Renal cortical epithelial cell (primary cell): ENCODE measurements at places on chromosomes 12 and 14. TPM values are rescaled to one million over a fixed set of nuclear protein-coding genes. Genes with fewer than 3 reads are reported as not detected.

The RNU4-1 gene
- under 0.01 TPM in 2 replicates for total RNA-seq

The TAS2R30 gene
- 0.52 and 8.6 TPM in 2 replicates for total RNA-seq

The CDKL1 gene
- total RNA-seq: 24.5 and 40.3 TPM in 2 replicates

DNA sequence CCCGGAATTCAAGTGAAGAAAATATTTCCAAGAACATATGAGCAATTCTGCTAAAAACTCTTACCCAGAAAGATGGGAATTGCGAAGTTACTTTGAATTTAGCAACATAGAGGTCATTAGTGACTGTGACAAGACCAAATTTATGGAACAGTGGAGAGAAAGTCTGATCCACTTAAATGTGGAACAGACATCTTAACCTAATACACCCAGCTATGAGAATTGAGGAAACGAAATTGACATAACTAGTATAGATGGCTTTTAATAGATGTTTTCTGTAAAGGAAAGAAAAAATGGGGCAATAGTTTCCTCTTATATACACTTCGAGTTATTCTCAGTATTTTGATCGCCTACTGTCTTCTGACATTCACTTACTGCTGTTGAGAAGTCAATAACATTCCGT, 4.6 kb downstream of the OVCH1 start:
- no peak for DNase-seq

GRCh38 chr12:32201096-32201495, 94.4 kb downstream of the BICD1 start:
- no peak for DNase-seq

GRCh38 chr14:89589400-89590118, 172.5 kb upstream of the FOXN3 start:
- no peak for DNase-seq

DNA sequence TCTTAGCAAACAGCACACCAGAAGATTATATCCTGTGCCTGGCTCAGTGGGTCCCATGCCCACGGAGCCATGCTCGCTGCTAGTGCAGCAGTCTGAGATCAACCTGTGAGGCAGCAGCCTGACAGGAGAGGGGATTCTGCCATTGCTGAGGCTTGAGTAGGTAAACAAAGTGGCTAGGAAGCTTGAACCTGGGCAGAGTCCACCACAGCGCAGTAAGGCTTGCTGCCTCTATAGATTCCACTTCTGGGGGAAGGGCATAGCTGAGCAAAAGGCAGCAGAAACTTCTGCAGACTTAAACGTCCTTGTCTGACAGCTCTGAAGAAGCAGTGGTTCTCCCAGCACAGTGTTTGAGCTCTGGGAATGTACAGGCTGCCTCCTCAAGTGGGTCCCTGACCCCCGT, 210.3 kb downstream of the RMST start:
- no peak for DNase-seq

GRCh38 chr12:65699251-65699650, 125.0 kb upstream of the HMGA2 start:
- DNase-seq: peak; percentile 69

The ITGA7 gene
- under 0.01 and 1.0 TPM in 2 replicates for total RNA-seq

The IKZF4 gene
- total RNA-seq: 1.9 and 3.7 TPM in 2 replicates

The CEBPE gene
- not detected in 2 replicates for total RNA-seq

GRCh38 chr12:24931666-24932405, 17.1 kb downstream of the BCAT1 start:
- DNase-seq: no peak

The CCDC38 gene
- 0.10 TPM in 1 of 2 replicates, not detected in the other for total RNA-seq

GRCh38 chr12:110249716-110250225, 31.3 kb upstream of the ATP2A2 start:
- DNase-seq: peak; percentile 96

DNA sequence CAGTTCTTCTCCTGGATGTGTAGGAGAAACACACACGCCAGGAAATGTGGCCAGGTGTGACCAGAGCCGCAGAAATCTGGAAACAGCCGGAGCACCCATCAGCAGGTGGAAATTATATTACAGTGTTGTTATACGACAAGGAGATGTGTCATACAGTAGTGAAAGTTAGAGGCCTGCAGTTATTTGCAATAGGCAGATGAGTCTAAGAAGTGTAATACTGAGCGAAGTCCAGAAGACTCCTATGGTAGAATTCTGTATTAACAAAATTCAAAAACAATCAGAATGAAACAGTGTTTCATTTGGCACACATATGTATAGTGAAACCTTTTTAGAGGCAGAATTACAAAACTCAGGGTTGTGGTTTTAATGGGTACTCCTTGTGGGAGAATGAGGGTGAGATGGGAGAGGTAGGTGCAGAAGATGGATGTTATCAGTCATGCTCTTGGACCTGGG, 39.3 kb upstream of the AMN start:
- no peak for DNase-seq

GRCh38 chr12:87152075-87152474, 877.1 kb downstream of the C12orf50 start:
- no peak for DNase-seq

DNA sequence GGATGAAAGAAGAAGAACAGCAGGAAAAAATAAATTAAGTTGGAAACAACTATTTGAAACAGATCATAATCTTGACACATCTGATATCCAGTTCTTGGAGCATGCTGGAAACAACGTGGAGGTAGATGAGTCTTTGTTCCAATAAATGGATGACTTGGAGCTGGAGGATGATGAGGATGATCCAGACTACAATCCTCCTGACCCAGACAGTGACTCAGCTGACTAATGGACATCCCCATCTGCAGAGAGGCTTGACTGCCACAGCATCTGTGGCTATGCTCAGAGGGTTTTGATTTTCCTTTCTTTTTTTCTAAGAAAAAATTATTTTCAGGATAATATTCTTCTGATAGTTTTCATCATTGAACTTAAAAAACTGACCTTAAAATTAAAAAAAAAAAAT, 6.2 kb upstream of the ZDHHC17 start:
- no peak for DNase-seq

DNA sequence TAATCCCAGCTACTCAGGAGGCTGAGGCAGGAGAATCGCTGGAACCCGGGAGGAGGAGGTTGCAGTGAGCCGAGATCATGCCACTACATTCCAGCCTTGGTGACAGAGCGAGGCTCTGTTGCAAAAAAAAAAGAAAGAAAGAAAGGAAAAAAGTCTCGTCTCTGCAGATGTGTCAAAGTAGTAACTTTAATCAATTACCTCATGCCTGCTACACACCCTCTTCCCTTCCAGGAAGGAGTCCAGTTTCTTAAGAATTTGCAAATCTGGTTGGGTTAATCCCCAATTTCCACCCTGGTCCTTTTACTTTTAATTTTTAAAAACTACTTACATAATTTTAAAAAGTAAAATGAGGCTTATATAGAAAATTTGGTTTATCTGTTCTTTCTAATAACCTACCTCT, 234.5 kb upstream of the KITLG start:
- no peak for DNase-seq

DNA sequence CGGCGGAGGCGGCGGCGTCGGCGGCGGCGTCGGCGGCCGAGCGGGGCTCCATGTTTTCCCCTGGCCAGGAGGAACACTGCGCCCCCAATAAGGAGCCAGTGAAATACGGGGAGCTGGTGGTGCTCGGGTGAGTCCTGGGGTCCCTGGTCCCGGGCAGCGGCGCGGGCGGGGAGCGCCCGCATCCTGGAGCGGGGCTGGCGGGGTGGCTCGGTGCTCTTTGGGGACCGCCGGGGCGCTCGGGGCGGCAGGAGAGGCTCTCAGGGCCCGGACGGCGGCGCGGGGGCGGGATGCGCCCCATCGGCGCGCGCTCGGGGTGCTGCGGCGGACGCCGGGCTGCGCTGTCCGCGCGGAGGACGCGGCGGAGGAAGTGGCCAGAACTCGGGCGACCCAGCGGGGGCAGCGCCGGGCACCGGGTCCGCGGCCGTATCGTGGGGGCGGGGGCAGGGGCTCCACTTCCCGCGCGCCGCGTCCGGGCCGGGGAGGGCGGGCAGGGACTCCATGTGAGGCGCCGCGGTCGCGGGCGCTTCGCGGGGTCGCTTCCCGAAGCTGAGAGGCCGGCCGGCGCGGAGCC, 485 bp downstream of the PELI2 start:
- no peak for DNase-seq

GRCh38 chr12:21825886-21826617, 51.5 kb upstream of the KCNJ8 start:
- DNase-seq: no peak

GRCh38 chr14:86739761-86740160, 1209.8 kb downstream of the FLRT2 start:
- DNase-seq: peak; percentile 28

- no peak for DNase-seq
Observed at GRCh38 chr12:105067511-105068031, 16.7 kb downstream of the ALDH1L2 start.

- DNase-seq: peak; percentile 66
Observed at GRCh38 chr14:96136371-96137005, 68.2 kb upstream of the BDKRB2 start.

The KITLG gene
- 37.3 and 189 TPM in 2 replicates for total RNA-seq

The CD69 gene
- 0.25 and 1.2 TPM in 2 replicates for total RNA-seq

DNA sequence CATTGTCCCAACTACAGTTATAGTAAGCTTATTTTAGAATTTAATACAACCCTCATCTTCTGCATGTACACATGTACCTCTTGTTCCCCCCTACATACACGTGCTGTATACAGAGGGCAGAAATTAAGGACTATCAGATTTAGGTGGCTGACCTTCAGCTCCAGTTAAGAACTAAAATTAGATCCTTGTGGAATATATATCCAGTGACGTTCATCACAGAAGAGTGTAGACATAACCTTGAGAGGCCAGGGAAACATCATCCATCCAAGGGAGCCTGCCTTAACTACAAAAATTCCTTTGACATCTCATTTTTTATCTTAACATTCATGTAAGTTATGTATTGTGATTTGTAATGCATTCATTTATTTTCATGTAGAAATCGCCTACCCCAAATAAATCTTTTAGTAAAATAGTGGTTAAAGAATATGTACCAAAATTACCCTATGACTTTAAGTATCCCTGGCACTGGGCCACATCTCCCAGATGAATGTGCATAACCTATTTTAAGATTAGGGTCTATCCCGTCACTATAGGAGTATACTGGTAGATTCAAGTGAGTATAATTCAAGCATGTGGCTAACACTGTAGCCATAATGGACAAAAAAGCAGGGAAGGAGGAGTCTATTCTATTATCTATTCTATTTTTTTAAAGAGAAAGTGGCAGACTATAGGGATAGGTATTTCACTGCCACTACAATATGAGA, 27.5 kb downstream of the RIC8B start:
- no peak for DNase-seq

The OVCH1 gene
- total RNA-seq: not detected in 2 replicates

The ATF1 gene
- total RNA-seq: 17.0 and 25.3 TPM in 2 replicates

- DNase-seq: no peak
Observed at GRCh38 chr12:44507461-44507860, 368.7 kb downstream of the NELL2 start.

DNA sequence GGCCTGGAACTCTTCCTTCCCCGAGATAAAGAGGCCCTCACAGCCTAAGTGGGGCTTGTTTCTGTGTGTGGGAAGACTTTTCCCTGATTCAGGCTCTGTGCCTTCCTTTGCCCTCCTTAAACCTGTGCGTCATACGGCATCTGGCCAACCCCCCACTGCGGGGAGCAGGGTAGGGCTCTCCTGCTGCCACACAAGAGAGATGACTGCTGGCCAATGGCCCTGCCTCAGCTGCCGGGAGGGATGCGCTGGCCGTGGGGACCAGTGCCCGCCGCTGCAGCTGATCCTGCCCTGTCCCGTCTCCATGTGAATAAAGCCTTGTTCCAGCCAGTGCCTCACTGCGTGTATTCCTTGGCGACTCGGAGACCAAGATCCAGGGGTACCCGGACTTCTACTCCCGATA, 42.5 kb upstream of the BEGAIN start:
- no peak for DNase-seq

DNA sequence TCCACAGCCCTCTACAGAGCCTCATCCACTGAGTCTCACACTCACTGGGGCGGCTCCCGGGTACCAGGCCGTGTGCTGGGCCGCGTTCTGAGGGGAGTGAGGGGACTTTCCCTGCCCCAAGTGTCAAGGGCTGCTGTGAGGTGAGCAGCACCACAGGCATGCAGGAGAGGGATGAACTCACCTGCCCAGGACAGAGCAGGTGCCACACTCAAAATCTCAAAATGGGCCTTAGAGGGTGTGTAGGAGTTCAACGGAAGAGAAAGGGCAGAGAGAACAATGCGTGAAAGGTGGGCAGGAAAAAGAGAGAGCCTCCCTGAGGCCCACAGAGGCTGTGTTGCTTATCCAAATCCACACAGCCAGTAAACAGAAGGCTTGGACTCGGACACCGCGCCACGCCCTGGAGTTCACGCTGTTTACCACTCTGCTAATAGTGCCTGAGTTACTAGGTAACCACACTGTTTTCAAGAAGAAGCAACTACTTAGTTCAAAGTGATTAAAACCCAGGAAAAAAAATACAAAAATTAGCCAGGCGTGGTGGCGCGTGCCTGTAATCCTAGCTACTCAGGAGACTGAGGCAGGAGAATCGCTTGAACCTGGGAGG, 32.7 kb downstream of the TSPAN11 start:
- DNase-seq: peak; percentile 31

GRCh38 chr14:48665077-48665784, 920.9 kb downstream of the RPS29 start:
- no peak for DNase-seq

GRCh38 chr14:103228076-103228806, 105.0 kb downstream of the TNFAIP2 start:
- DNase-seq: no peak

DNA sequence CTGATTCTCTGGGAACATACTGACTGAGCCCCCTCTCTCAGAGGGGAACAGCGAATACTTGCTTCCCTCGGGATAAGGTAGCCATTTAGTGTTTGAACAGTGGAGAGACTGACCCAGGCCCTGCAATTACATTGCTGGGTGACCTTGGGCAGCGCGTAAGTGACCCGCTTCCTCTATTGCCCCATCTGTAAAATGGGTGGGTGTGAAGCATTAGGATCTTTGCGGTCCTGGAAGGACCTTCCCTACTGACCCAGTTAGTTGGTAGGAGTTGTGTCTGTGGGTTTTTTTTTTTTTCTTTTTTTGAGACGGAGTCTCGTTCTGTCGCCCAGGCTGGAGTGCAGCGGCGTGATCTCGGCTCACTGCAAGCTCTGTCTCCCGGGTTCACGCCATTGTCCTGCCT, 1.2 kb upstream of the KMT5A start:
- DNase-seq: no peak

- DNase-seq: no peak
Observed at GRCh38 chr12:44728566-44728965, 147.5 kb downstream of the NELL2 start.

The GNPTAB gene
- 41.5 and 74.2 TPM in 2 replicates for total RNA-seq

GRCh38 chr14:69640931-69641330, 29.5 kb downstream of the SUSD6 start:
- DNase-seq: no peak

GRCh38 chr14:82309199-82309598, 775.5 kb upstream of the SEL1L start:
- no peak for DNase-seq
